CD14-positive monocyte (primary cell): ENCODE measurements at places on chromosomes 13 and 19.

DNA sequence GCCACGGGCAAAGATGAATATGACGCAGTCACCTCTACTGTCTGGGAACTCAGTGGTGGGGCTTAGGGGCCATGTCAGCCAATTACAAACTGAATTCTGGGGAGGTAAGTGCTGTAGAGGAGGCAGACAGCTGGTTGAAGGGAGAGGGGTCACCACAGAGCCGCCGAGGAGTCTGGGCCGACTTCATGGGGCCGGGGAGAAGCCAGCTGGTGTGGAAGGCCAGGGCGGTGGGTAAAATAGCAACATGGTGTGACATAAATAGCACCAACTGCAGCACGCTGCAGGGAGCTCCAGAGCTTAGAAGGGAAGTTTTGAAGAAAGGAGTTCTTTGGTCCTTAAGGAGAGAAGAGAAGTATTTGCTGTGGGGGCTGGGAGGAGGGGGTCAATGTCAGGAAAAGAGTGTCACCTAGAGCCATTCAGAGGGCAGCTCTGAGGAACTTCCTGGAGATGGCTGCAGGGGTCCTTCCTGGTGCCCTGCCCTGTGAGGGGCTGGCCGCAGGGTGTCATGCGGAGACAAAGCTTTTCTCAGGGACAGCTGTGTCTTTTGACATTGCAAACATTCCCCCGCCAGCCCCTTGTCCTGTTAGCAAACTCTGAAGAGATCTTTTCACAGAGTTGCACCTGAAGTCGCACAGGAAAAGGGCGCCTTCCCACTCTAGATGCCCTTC lies 6.4 kb downstream of the METTL21C start:
- DNase-seq: no peak

GRCh38 chr13:99979453-99980200 lies 2.0 kb upstream of the ZIC2 start:
- no peak for DNase-seq

DNA sequence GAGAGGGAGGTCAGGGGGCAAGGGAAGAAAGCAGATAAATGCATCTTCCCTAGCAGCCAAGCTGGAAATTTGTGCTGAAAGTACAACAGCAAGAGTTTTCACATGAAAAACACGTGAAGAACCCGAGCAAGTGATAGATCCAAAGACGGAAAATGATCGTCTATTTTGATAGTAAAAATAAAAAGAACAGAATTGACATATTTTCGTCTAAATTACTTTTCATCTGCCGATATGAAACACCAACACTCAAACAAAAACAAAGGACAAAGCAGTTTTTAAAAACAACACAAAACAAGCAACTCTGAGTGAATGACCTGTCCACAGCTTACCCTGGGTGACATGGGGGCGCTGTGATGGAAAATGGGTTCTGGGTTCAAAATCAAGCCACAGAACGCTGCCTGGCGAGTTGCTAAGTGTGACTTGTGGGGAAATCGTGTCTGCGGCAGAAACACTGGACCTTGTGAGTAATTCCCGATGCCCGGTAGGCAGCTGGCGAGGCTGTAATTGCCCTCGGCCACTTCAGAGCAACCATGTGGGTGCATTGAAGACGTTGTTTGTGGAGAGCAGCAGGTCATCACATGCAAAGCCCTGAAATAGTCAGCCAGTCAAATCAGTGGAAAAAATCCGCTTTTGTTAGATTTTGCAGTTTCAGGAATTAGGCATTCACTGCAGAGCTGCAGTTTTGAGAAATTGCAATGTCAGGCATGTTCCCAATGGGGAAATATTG lies 7.4 kb downstream of the SOX1 start:
- no peak for DNase-seq

GRCh38 chr19:6412447-6413091 lies 12.0 kb downstream of the KHSRP start:
- DNase-seq: no peak

DNA sequence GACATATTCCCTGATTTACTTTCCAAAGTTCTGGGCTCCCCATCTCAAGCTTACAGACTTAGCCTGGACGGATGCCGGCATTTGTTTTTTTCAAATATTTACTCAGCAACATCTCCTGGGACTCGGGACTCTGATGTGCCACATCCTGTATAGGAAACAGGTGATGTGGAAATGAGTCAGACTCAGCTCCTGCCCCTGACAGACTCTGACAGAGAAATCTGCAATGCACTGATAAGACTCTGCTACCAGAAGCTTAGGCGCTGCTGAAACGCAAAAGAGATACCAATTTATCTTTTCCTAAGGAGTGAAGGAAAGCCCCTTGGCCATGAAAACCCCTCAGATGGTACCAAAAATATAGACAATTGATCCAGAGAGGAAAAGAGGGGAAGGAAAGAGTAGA lies 16.2 kb downstream of the LAIR2 start:
- DNase-seq: no peak

GRCh38 chr13:92739306-92739818 lies 487.2 kb upstream of the GPC6 start:
- DNase-seq: no peak

DNA sequence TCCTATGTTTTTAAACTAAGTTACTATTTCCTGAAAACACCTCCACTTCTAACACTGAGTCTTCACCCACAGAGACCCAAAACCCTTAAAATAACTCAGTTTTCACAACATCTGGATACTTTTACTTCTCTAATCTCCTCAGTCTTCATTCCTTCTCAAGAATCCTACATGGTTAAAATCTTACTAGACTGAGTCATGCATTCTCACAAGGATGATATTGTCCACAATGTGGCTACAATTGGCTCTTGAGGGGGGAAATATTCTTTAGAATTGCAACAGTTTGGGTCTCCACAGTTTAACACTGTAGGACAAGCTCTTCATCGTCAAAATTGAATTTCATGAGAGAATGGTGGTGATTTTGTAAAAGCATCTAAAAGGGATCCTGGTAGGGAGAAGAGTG lies 397.1 kb downstream of the SLITRK5 start:
- DNase-seq: no peak

DNA sequence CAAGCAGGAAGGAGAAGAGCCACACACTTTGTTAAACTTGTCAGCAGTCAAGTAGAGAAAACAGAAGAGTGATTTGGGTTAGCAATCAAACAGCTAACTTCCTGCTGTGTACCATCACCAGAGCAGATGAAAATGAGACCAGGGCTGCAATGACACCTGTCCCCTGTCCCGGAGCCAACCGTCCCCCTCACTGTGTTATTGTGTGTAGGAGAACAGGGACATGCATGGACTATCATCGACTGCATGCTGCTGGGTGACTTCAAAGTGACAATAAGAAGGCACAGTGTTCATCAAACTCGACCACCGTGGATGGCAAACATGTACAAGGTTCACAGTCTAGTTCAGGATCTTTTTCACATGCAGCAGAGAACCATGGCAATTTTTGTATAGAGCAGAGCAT lies 94.0 kb upstream of the SLC15A1 start:
- DNase-seq: no peak

DNA sequence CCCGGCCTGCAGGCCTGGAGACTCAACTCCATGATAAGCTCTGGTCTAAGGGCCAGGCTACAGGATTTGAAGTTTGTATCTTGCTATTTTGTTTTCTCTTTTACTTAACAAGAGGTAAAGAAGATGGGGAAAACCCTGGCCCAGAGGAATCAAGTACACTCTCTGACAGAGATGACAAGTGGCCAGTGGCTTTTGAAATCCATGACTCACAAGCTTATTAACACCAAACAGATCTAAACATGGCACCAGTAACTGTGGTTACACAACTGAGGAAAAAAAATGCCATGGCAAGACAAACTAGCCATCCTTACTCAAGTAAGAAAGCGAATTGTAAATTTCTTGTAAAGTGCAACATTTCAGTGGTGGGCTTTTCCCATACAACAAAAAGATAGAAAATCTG lies 72.6 kb upstream of the SERTM1 start:
- DNase-seq: no peak

GRCh38 chr19:4267101-4267900 lies 11.8 kb upstream of the SHD start:
- DNase-seq: peak; percentile 36

DNA sequence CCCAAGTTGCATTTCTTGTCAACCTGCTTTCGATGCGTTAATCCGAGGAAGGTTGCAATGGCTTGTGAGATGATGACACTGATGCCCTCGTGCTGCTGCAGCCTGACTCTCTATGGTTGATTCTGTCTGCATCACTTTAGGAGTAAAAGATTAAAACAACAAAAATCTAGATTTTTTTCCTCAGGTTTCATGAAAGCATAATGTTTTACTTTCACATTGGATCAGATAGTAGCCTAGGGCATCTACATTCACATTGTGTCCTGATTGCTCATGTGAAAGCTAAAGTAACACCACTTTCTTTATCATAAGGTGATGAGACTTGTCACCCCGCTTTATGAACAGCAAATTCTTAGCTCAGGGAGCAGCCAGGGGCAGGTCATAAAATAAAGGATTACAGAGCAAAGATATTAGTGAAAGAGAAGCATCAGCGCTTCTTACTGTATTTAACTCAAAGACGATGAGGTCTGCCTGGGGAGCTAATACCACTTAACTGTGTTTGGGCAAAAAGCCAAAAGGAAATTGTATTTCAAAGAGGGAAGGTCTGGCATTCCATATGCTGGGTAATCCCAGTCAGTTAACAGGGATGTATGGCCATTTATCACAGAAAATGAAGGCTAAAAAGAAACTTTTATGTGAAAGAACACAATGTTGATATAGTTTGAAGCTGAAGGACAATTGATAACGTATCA lies 270.5 kb downstream of the GPC6 start:
- no peak for DNase-seq

DNA sequence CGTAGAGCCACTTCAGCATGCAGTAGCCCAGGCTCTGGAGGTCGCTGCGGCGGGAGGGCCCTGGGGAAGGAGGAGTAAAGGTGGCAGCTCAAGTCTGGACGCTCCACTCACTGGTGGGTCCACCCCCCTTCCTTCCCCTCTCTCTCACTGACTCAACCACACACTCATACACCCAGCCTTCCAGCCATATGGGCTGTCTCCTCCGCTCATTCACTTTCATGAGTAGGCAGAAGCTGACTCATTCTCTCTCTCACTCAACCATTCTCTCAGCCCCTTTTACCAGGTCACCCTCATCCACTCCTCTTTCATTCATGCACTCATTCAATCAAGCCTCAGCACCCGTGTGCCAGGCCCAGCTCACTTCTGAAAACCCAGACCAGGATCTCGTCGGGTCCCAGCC lies 27.5 kb upstream of the SIGLEC11 start:
- DNase-seq: no peak

- no peak for DNase-seq
Observed at GRCh38 chr19:23263870-23264590, 13.8 kb upstream of the ZNF724 start.

GRCh38 chr13:32041429-32041828 lies 9.9 kb downstream of the FRY start:
- no peak for DNase-seq

GRCh38 chr19:2478756-2479555 lies 3.0 kb downstream of the GADD45B start:
- peak; percentile 93 for DNase-seq

GRCh38 chr13:98468361-98468760 lies 108.5 kb downstream of the STK24 start:
- no peak for DNase-seq

DNA sequence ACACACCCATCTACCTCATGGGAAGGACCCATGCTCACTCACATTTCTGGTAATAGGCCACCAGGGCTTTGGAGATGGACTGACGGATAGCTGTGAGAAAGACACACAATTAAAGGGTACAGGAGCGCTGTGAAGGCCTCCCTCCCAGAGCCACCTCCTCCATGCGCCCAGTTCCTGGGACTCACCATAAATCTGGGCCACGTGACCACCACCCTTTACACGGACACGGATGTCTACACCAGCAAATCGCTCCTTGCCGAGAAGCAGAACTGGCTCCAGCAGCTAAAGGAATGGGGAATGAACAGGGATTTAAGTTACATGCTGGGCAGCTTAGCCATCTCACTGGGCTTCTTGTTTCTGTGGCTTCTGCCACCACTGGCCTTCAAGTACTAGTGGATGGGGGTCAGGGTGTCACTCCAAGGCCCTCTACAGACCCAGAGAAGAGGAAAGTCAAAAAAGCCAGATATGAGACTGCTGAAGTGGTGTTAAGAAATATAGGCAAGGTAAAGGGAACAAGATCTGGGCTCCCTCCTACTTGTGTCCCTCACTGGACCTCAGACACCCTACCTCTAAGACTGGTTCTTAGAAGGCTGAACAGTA lies 2.2 kb downstream of the RPS16 start:
- no peak for DNase-seq

- no peak for DNase-seq
Observed at GRCh38 chr13:46903748-46904147, 6.9 kb upstream of the HTR2A start.

DNA sequence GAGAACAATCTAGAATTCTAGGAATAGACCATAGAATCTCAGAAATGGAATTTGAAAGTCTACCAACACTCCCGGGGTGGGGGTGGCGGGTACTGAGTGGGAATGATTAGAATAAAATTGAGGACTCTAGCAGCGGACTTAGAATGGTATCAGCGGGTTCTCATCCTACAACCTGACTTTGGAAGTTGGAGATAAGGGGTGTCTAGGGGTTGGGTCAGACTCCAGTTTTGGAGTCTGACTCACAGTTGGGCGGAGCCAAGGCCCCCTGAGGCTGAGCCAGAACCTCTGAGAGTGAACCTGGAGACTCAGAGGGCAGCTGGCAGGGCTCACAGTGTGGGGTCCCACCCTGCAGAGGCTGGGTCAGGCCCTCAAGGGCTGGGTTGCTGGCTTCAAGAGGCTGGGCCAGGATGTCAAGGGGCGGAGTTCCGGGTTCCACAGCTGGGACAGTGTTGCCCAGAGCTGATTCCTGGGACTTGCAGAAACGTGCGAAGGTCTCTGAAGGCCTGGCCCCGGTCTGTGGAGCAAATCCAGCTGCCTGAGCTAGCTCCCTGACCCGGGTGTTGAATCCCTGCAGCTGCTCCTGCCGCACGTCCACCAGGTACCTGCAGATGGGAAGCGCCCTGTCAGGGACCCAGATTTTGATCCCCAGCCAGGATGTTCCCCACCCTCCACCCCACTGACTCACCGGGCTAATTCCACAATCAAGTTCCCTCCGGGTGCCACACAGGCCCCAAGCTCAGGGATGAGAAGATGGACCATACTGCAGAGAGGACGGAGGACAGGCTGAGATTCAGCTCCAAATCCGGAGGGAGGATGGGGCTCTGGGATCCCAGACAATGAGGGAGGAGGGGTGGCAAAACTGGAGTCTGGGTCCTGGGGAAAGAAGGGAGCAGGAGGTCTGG lies 1.6 kb upstream of the TNNI3 start:
- DNase-seq: no peak

GRCh38 chr19:11054628-11055027 lies 34.6 kb upstream of the LDLR start:
- no peak for DNase-seq

DNA sequence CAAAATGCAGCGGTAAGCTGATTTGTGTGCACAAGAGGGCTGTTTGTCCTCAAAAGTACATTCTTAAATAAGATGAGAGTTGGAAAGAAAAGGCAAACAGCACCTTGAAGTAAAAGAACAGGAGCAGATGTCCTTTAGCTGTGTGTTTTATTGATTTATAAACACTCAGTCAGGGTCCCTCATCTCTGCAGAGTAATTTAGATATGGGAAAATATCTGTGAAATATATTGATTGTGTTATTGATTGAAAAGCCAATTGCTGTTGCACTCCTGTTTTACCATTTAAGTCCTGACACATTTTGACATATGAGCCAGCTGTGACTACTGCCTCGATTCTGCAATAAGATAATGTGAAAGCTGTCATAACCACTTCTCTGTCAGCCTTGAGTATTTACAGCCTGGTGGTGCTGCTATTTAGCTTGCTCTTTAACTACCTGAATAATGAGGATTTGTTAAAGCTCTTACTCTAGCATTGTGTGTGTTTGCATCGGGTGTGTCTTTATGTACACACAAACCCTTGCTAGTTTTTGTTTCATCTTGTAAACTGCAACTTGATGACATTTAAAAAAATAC lies 550.1 kb downstream of the DACH1 start:
- DNase-seq: no peak

GRCh38 chr19:31146015-31146414 lies 203.2 kb downstream of the TSHZ3 start:
- DNase-seq: no peak
